ENCODE measurements at places on chromosomes 5 and 9.

- peak; percentile 92 for DNase-seq
These were observed at the start of gene GRHPR for GRCh38 chr9:37422289-37423104. Gene GRHPR (plus strand): TSS chr9:37422696. CDS start chr9:37422751, 55 bp downstream.

- DNase-seq = peak; percentile 70
These were observed 101.0 kb downstream of the CD180 start for GRCh38 chr5:67095346-67096171.

DNA sequence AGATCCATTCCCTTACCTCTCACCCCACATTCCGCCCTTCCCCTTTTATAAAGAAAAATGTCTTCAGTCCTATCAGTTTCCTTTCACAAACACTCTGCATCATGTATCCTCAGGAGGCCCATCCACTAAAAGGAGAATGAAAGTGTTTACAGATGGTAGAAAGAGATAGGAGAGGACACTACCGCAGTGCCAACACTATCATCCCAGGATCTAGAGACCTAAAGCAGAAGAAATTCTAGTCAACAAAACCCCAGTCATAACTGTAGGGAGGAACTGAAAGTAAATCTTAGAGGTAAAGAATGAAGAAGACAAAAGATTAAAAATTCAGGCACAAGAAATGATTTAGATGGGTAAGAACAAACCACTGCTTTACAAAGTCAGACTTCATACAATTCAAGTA, 114.1 kb downstream of the MLLT3 start:
- no peak for DNase-seq

GRCh38 chr9:25964239-25964638, 286.0 kb upstream of the TUSC1 start:
- DNase-seq = peak; percentile 20

DNA sequence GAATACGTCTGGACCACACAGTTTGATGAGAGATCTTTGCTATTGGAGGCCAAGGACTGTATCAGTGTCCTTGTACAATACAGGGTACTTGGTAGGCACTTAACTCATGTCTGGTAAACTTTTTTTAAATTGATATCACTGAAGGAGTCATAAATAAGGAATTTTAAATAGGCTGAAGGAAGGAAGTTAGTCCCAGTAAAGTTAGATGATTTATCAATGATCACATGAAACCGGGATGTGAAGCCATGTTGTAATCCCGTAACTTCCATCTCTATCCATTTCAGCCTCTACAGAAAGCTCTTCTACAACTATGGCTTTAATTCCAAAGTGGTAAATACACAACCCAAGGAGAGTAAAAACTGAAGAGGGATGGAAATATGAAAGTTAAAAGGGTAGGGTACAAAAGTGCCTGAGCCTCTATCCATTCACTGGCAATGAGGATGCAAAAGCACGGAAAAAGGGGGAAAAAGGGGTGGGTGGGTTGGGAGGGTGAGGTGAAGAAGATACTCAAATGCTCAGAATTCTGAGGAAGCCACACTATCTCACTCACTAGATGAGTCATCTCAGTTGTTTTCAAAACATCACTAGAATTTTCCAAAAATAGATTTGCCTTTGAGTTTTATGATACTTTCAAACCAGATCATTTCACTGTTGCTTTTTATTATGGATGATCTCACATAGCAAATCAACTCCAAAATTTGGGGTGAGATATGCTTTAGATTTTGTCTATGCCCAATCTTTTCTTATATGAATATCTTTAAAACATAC, 1053.5 kb downstream of the NR2F1-AS1 start:
- DNase-seq = no peak

DNA sequence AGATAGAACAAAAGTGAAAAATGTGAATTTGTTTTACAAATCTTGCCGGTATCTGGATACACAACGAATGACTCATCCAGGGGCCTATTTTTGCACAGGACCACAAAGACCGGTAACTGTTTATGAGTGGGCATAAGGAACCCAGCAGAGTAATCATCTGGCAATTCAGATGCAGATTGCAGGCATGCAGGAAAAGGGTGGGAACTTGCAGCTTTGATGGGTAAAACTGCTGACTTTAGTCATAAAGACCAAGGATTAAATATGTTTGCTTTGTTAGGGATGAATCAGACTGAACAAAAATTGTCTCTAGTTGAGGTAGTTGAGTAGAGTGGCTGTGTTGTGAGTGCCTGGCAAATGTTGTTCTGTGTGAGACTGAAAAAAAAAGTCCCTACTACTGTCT, 309.6 kb upstream of the CCNH start:
- no peak for DNase-seq

DNA sequence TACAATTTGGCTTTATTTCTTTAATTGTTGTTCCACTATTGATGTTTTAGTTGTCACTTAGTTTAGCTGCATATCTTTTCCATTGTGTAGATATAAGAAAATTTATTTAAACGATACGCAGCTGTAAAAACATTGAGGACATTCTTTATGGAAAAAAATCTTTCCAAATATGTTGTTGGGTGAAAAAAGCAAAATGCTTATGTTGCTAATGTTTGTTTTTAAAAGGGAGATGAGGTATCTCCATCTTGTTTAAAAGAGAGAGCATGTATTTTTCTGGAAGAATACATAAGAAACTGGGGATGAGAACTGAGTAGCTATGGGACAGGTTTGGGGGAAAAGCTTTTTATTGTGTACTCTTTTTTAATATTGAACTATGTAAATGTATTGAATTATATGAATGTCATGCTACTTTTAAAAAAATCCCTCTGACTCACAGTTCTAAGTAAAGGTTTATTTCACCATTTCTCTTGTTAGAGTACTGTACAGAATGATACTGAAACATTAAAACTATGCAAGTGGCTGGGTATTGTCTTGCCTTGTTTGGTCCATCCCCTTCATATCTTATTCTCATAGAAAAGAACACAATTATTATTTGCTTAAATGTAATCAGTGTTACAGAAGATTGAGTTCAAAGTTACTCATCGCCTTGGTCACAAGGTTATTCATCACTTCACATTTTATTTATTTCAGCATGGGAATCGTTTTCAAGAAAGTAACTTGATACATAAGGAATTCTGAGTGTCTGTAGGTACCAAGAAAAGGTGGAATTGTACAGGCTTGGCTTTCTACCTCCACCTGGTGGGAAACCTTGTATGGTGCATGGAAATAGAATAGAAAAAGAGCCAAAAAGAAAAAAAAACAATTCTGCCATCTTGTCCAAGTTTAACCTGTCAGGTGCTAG, 85.8 kb downstream of the RIC1 start:
- no peak for DNase-seq

- no peak for DNase-seq
These were observed 1.5 kb downstream of the SV2C start for GRCh38 chr5:76084496-76085242.

DNA sequence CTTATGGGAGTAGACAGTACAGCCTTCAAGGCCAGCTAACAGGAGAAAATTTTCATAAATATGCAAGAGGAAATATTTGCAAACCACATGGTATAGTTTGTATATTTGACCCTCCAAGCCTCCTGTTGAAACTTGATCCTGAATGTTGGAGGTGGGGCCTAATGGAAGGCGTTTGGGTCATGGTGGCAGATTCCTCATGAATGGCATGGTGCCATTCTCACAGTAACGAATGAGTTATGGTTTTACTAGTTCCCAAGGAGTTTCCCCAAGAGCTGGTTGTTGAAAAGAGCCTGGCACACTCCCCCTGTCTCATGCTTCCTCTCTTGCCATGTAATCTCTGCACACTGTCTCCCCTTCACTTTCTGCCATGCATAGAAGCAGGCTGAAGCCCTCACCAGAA, 3.3 kb upstream of the PAIP1 start:
- DNase-seq = no peak
